ENCODE measurements at places on chromosomes 13 and 19. TPM values are rescaled to one million over a fixed set of nuclear protein-coding genes. Genes with fewer than 3 reads are reported as not detected.

- no peak for DNase-seq
Measured at GRCh38 chr19:55643887-55644176, 383 bp downstream of the ZNF581 start.

DNA sequence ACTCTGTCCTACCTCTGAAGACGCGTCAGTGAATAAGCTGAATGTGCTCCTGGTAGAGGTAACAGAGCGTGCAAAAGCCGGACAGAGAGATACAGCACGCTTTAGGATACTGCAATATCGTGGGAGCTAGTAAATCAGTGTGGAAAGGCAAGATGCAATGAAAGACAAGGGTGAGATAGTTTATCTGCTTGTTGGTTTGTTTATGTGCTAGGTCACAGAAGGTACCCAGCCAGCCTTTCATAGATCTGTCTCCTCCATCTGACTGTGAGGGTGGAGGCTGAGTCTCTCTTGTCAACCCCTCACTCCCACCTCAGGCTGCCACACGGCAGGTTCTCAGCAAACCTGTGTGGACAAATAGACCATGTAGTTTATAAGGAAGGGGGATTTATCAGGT is 904 bp upstream of the GIPC1 start:
- DNase-seq, result no peak

- no peak for DNase-seq
Measured at GRCh38 chr19:17219286-17219685, 4.1 kb downstream of the USE1 start.

GRCh38 chr13:48403151-48403631 is 9.7 kb downstream of the LPAR6 start:
- no peak for DNase-seq

DNA sequence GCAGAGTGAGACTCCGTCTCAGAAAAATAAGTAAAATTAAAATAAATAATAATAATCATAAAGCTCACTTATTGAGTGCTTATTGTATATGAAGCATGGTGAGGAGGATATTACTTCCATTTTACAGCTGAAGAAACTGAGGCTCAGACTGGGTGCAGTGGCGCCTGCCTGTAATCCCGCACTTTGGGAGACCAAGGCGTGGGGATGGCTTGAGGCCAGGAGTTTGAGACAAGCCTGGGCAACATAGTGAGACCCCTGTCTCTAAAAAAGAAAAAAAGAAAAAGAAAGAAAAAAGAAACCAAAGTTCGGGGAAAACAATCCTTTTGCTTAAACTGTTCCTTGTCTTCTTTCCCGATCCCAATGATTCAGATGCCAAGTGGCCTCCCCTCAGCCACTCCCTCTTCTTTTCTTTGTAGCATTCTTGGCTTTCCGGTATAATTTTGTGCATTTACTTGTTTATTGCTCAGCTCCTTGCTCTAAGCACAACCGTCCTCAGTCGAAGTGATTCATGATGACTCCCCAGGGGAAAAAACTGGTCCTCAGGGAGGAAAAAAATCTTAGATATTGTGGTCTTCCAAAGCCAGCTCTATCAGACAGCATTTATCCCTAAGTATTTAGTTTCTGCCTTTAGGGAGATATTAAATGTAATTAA is 965 bp upstream of the EIF3G start:
- DNase-seq, result no peak

CLDND2 gene
- total RNA-seq, result not detected

DNA sequence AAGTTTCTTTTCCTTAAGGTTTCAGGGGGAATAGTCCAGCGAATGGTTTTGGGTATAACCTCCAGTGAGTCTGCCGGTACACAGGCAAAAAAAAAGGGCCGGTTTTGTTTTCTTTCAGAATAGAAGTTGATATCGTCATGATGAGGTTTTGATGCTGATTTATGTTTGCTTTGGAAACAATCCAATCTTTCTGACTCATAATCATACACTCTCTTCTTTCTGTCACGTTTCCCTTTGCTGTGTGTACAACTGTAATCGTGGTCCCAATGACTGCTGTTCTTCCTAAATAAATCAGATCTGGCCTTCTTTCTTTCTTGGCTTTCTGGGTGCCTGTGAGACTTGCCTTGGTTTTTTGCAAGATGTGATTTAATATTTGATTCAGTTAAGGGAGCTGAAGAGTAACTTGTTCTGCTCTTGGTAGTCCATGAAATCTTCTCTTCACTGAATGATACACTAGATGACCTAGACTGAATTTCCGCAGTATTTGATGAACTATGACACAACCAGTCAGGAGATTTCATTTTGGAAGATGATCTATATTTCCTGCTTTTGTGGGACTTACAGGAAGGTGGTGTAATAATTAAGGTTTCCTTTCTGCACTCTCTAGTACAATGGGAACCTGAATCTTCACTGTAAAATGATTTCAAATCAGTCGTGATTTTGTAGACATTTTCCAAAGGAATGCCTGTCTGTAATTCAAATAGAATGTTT is 34.9 kb upstream of the METTL21C start:
- no peak for DNase-seq

GRCh38 chr13:18212873-18213272 is 968.8 kb downstream of the TUBA3C start:
- no peak for DNase-seq

GRCh38 chr19:42601811-42602443 is 7.2 kb upstream of the CEACAM8 start:
- DNase-seq, result no peak

FUT3 gene
- not detected for total RNA-seq

DNA sequence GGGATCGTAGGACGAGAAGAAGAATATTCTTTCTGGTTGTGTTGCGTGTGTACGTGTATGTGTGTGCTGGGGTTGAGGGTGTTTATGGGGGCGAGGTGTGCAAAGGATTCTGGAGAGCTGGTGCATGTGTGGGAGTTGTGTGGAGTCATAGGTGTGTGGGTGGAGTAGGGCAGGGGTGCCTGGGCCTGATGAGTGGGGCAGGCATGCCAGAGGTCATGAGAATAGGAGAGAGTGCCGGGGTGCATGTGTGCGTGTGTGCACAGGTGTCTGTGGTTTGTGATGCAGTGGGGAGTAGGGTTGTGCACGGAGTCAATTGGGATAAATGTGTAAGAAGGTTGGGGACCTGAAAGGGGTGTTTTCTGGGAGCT is 649 bp downstream of the TMEM91 start:
- no peak for DNase-seq

MADCAM1 gene
- not detected for total RNA-seq

DNA sequence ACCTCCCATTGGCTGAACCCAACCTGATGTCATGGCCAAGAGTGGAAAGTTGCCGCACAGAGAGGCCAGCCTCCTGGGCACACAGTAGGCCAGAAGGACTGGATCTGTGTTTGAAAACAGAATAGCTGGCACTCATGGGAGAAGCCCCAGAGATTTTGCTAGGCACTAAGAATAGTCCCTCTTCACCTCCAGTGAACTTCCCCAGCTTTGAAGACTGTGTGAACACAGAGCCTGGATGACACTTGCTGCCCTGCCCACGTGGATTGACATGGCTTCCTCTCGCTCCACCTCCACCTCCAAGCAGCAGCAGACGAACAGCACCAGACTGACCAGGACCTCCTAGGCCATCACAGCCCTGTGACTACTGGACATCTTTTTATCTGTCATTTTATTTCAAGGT is 37.9 kb upstream of the KL start:
- no peak for DNase-seq

TIMM44 gene
- 29.3 TPM for total RNA-seq

DNA sequence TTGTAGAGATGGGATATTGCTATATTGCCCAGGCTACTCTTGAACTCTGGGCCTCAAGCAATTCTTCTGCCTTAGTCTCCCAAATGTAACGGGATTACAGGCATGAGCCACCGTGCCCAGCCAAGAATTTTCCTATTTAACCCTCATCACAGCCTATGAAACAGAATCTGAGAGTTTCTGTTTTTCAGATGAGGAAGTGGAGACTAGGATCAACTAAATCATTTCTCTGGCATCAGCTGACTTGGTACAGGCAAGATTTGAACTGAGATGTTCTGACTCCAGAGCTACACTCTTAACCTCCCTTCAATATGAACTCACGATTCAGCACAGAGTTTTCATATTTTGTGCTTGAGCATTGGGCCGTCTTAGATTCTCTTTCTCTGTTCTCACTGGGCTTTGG is 8.1 kb downstream of the ZNF460 start:
- DNase-seq, result no peak

SELENOV gene
- total RNA-seq, result not detected

CLN5 gene
- 32.4 TPM for total RNA-seq

DNA sequence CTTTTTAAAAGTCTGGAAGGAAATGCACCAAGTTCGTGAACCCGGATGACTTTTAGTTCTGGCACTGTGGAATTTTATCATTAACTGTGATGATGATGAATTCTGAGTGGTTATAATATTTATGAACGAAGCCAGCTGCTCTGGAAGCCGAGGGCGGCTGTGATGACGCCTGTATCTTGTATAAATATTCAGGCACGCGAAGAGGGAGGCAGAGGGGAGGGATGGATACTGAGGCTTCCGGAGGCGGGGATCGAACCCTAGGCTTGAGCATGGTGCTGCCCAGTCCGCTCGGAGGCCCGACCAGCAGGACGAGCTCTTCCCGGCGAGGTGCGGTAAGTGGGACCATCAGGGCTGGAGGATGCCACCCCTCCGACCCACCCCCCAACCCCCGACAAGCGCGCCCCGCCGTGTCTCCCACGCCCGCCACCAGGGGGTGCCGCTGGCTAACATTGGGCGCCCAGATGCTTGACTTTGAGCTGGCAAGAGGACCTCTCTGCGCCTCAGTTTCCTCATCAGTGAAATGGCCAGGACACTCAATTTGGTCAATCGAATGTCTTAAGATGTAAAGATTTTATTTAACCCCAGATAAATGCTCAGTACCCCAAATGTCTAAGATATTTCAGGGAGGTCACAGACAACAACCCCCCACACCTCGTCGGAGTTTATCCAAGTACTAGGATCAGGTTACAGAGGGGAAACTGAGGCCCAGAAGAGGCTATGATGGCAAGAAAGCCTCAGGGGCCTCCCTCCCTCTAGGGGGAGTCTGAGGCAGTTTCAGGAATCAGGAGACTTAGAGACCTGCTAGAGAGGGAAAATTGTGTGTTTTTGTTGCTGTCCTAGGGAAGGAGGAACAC is 4.5 kb upstream of the RAB3A start:
- DNase-seq, result no peak

ZNF583 gene
- 8.8 TPM for total RNA-seq

BLOC1S3 gene
- total RNA-seq, result 10.6 TPM

GRCh38 chr19:48135411-48135810 is 24.8 kb upstream of the PLA2G4C start:
- DNase-seq, result no peak

- no peak for DNase-seq
Measured at GRCh38 chr13:27338816-27339215, 68.2 kb downstream of the RASL11A start.

- DNase-seq, result no peak
Measured at GRCh38 chr19:18814063-18814462, 17.7 kb upstream of the UPF1 start.

DNA sequence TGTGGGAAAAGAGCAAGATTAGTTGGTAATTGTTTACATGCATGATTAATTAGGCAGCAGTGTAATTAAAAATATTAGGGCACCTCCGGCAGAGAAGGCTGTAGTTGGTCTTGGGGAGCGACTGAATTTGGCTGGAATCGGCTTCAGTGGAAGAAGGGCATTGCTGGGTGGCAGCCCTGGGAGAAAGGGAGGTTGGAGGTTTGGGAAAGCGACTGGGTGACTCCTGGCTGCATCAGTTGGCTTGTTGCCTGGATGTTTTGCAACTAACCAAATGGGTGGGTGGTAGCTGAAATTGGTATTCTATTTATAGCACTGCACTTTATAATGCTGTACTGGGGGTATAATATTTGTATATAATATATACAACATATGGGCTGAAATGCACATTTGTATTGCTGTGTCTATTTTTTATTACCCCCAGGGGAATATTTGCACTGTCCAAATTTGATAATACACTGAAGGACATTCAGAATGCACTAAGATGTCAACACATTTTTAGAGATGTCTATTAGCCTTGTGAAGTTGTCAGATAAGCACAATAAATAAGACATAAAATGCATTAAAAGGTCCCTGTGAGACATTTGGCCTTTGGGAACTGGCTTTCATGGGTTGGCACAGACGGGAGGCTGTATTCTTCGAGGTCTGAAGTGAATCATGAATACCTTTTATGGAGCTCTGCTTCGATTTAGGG is 1.7 kb downstream of the B3GLCT start:
- no peak for DNase-seq

SMIM24 gene
- total RNA-seq, result 2.0 TPM

DNA sequence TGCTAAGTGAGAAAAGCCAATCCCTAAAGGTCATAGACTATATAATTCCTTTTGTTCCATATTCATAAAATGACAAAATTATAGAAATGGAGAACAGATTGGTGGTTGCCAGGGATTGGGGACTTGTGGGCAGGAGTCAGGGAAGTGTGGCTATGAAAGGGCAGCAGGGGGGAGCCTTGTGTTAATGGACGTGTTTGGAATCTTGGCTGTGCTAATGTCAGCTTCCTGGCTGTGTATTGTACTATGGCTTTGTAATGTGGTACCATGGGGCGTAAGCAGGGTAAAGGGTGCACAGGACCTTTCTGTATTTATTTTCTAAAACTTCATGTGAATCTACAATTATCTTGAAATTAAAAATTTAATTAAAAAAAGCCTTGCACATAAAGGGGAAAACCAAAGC is 248.5 kb downstream of the UQCRFS1 start:
- DNase-seq, result no peak

GRCh38 chr13:80586356-80586755 is 245.4 kb upstream of the SPRY2 start:
- no peak for DNase-seq

GRCh38 chr19:40768869-40769268 is 6.5 kb upstream of the MIA start:
- no peak for DNase-seq

DNA sequence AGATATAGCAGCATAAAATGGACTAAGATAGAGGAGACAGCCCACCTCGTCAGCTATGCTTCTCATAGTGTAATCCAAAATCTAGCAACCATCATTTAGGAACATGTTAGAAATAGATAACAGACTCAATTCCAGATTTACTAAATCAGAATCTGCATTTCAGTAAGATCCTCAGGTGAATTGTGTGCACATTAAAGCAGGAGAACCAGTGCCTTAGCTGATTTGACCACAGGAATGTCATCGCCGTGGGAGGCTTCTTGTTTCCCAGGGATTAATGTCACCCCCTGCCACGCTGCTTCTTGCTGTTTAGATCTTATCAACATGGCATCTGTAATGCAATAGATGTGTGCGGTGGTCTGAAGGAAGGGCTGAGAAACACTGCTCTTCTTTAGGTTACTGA is 84.0 kb downstream of the GPC5 start:
- DNase-seq, result no peak

- no peak for DNase-seq
Measured at GRCh38 chr13:23960566-23961156, 63.4 kb upstream of the C1QTNF9B start.

Data from breast epithelium (tissue), 4 donors.